ENCODE measurements at places on chromosomes 13 and 19.

DNA sequence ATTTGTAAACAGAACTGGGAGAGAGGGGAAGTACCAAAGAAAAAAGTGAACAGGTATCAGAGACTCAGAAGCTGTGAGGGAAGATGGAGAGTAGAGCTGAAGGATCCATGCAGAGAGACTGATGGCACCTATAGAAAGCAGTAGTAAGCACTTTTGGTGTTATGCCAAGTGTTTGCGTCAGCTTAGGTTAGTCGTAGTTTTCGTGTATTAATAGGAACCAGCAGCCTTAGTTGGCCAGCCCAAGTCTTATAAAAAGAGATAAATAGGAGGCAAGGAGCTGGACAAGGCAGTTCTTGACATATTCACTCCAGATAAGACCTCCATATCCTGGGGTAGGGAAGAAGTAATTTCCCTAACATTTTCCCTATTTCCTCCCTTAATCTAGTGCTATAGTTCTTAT lies 214.2 kb downstream of the OXGR1 start:
- no peak for DNase-seq

- no peak for DNase-seq
Measured at GRCh38 chr13:50812242-50812641, 31.2 kb downstream of the DLEU7 start.

GRCh38 chr13:40165316-40165932 lies 501.0 kb downstream of the FOXO1 start:
- no peak for DNase-seq

DNA sequence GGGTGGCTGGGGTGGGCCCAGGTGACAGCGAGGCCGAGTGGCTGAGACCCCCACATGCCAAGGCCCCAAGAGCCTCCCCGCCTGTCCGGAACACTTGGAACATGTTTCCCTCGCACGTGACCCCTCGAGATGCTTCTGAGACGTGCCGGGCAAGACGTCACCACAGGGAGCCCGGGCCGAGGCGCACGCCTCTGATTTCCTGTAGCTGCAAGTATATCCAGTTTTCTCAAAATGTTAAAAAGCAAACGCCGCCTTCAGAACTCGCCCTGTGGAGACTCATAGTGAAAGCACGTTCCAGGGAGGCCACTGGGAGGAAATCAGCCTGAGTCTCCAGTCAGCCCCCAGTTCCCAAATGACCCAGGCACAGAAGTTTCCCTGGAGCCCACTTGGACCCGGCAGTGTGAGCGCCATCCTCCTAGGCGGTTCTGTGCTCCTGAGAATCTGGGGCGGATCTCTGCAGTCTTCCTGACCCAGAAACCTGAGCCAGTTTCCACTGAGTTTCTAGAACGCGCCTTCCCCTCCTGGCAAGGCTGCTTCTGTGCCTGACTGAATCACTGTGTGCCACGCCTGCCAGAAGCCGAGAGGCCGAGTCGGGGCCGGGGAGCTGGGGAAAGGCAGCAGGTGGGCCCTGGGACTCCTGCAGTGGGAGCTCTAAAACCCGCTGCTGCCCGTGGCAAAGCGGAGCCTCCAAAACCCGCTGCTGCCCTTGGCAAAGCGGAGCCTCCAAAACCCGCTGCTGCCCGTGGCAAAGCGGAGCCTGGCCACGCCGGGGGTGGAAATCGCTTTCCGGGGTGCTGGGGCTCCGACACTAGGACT lies 179.3 kb downstream of the KDM4B start:
- DNase-seq = no peak

DNA sequence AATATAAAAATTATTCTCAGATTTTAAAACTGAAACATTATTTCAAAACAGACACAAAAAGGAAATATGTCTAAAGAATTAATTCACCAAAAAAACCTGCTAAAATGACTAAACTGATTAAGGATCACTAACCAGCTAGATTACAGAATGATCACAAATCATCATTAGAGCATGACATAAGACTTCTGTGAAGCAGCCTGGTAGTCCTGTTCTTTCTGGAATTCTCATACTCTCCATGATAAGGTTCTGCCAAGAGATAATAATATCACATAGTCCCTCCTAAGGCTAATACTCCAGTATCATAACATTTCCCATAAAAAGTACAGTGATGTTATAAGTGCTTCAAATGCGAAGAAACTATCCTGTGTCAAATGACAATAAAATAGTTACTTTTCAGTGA lies 1814.9 kb downstream of the SLITRK5 start:
- no peak for DNase-seq

GRCh38 chr19:51064534-51065220 lies at the start of gene KLK13:
Gene KLK13, minus strand, starts transcription at chr19:51065092. Its CDS starts 25 bp downstream, at chr19:51065067.
- no peak for DNase-seq

DNA sequence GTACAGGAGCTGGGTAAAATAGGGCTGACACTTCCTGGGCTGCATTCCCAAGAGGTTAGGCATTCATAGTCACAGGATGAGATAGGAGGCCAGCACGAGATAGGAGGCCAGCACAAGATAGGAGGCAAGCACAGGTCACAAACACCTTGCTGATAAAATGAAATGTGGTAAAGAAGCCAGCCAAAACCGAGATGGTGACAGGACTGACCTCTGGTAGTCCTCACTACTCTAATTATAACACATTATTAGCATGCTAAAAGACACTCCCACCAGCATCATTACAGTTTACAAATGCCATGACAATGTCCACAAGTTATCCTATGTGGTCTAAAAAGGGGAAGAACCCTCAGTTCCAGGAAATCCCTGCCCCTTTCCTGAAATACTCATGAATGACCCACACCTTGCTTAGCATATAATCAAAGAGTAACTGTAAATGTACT lies 20.9 kb upstream of the IGSF23 start:
- no peak for DNase-seq

Data from T-helper 9 cell (primary cell).